Iris pigment epithelial cell (primary cell): ENCODE measurements at places on chromosomes 6 and 20.

DNA sequence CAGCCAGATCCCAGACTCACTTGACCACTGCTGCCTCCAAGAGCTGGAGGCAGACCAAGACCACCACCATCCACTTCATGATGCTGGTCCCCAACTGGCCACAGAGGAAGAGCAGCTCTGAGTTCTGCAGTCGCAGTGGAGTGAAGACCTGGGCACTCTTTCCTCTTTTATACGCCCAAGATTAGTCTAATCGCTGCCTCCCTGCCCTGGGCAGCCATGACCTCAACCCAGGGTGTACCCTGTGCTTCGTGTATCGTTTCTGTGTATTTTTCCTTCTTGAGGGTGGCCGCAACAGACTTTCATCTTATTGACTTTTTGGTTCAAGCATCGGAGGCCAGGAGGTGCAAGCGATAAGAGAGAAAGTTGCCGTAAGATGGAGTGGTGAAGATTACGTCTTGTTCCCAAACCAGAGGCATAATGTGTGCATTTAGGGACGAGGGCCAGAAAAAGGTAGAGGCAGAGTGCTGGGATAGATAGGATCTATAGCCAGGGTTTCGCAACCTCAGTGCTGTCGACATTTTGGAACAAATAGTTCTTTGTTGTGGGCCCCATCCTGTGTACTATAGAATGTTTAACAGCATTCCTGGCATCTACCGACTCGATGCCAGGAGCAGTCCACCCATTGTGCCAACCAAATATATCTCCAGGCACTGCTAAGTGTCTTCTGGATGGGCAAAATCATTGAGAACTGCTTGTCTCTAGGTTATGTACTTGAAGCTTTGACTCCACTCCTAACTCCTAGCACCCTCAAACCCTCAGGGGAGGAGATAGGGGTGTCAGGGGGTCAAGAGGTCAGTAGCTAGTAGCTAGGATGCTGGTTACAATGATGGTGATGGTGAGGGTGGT lies at the start of gene PGC:
TSS of gene PGC (minus strand) at position 142 of the 846 bp plus-strand sequence. CDS start at position 79, 63 bp downstream.
- no peak for DNase-seq

- peak; percentile 1 for DNase-seq
Measured at GRCh38 chr6:165762876-165763275, 99.8 kb upstream of the PDE10A start.

DNA sequence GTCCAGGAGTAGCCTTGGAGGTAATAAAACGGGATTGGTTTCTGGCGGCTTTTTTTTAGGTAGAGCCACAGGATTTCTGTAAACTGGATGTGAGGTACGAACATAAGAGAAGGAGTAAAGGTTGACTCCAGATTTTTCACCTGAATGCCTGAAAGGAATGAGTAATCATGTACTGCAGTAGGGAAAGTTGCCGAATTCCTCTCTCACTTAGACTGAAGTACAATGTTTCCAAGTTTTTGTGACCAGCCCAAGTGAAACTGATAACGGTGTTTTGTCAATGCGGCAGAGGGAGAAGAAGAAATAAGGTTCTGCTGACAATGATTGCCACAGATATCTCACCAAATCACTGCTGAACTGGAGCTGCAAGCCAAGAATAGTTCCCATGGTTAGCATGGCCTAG lies 75.0 kb downstream of the VTA1 start:
- DNase-seq, result no peak

DNA sequence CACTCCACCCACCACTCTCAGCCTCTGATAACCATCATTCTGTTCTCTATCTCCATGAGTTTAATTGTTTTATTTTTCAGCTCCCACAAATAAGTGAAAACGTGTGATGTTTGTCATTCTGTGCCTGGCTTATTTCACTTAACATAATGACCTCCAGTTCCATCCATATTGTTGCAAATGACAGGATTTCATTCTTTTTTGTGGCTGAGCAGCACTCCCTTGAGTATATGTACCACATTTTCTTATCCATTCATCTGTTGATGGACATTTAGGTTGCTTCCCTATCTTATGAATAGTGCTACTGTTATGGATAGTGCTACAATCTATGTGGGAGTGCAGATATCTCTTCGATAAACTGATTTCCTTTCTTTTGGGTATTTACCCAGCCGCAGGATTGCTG lies 103.3 kb upstream of the PDE7B start:
- DNase-seq, result no peak

DNA sequence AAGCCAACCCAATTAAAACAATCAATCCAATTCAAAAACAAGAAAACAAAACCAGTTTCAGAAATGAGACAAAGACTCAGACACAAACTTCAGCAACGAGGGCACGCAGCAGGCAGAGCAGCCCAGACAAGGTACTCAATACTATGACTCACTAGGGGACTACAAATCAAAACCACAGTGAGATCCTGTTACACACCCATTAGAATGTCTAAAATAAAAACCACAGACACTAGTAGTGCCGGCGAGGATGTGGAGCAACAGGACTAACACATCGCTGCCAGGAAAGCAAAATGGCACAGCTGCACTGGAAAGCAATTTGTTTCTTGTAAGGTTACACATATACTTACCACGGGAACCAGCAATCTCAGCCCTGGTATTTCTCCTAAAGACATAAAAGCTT lies 28.4 kb upstream of the MAS1L start:
- peak; percentile 53 for DNase-seq

DNA sequence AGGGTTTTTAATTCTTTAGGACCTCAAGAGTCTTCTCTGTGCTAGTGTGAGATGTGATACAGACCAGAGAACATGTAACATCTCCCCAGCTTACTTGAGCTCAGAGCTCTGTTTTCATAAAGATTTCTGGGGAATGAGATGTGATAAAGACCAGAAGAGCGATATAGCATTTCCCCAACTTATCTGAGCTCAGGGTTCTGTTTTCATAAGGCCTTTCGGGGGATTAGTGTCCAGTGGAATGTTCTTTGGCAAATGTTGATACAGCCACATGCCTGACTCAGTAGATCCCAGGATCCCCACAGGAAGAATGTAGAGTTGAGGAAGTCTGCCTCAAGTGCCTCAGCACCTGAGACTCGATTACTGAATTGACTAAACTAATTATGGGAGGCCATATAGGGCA lies 18.7 kb upstream of the TOP1 start:
- DNase-seq, result peak; percentile 71

- DNase-seq, result no peak
Measured at GRCh38 chr6:100100776-100101175, 106.8 kb upstream of the MCHR2 start.

DNA sequence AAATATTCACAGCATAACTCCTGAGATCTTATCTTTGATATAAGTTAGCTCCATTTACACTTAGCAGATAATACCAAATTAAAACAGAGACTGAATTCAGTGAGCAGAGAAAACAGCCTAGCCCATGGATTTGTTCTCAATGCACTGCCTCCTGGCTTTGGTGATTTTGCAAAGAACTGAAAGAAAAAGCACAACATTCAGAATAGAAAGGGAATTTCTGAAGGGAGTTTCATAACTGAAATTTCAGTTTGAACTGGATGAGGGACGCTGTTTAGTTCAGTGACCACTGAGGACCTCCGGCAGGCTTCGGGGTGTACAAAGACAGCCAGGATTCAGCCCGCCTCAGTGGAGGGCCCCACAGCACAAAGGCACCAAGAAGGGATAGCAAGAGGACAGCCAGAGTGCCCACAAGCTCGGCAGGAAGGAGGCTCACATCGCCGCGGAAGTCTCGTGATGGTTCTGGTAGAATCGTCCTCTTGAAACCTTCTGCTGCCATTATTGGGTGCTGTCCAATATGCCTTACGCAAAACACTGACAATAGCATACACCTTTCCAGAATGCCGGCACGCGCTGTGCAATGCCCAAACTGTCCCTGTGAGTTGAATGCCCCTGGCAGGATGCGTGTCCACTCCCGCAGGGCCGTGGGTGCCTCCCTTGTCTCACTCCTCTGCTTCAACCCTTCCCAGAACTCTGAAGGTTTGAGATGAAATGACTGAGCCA lies 9.7 kb upstream of the IRF4 start:
- DNase-seq, result no peak

- DNase-seq, result peak; percentile 13
Measured at GRCh38 chr6:144194293-144194810, 44.0 kb downstream of the STX11 start.

DNA sequence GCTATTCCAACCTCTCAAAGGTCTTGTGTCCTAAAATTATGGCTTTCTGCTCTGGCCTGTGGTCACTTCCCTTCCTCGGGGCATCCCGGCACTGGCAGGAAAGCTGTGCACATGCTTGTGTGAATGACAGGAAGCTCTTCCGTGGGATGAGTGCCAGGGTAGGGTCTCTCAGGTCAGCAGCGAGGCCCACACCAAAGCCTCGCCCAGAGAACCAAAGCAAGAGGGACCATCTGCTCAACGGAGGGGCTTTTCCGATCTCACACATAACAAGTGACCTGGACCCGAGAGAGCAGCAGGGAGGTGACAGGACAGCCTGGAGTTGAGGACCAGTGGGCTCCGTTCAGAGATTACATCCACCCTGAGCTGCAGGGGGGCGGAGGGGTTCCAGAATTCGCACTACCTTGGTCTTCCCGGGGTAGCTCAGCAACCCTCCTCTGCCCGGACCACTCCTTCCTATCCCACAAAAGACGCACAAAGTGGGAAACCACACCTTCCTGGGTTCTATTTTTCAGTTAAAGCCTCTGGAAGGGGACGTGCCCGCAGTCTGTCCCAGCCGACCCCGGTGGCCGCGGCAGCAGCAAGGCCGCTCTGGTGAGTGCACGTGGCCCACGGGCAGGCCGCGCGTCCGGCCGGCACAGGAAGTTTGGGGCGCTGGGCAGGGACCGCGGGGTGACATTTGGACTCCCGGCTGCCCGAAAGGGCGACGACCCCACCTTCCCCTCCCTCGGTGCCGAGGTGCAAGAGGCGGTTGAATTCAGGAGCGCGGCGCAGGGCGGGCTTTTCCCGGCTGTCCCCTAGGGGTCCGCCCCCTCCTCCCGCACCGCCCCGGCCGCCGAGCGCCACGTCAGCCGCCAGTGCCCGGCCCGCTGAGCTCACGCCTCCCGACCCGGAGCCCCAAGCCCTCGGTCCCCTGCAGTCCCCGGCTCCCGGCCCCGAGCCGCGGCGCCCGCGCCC lies 988 bp downstream of the TXNDC5 start:
- DNase-seq, result peak; percentile 29

GRCh38 chr20:62045529-62046285 lies 20.0 kb downstream of the TAF4 start:
- no peak for DNase-seq

DNA sequence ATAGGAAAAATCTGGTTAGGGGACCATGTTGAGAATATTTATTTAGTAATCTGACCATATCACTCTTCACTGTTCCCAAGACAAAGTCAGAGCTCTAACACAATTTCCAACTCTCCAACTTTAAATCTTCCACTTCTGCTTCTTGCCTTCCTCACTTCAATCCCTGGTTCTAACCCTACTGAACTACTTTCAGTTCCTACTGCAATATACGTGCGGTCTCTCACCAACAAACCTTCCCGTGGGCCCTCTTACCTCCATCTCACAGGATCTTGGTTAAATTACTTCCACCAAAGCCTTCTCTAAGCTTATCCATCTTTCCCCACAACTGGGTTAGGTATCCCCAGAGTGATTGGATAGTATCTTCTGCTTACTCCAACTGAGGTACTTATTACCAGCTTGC lies 8.0 kb downstream of the EIF2S2 start:
- no peak for DNase-seq

DNA sequence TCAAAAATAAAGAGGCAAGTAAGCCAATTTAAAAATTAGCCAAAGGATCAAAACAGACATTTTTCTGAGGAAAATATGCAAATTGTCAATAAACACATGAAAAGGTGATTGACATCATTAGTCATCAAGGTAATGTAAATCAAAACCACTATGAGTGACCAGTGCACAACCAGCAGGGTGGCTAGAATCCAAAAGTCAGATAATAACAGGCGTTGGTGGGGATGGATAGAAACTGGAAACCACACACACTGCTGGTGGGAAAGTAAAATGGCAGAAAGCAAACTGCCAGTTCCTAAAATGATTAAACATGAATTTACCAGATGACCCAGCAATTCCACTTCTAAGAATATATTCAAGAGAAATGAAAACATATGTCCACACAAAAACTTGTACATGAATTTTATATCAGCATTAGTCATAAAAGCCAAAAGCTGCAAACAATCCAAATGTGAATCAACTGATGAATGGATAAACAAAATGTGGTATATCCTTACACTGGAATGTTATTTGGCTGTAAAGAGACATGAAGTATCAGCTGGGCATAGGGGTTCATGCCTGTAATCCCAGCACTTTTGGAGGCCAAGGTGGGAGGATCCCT lies 74.8 kb upstream of the MBOAT1 start:
- peak; percentile 10 for DNase-seq

GRCh38 chr20:63004607-63005364 lies 2.0 kb downstream of the BHLHE23 start:
- DNase-seq, result peak; percentile 8

DNA sequence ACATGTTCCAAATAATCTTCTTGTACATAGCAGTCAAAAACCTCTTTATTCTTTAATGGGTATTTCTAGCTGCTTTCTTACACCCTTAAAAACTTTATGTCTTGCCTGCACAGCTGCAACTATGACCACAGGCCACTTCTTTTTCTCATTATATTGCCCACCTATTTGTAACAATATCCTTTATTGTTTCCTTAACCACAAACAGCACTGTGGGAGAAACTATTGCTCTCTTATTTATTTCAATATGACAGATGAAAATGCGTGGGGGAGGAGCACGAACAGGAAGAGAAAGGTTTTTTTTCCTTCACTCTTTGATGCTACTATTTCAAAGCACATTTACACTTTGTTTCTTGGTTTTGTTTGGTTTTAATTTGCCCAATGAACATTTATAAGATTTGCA lies 253.5 kb downstream of the GJA1 start:
- DNase-seq, result no peak

DNA sequence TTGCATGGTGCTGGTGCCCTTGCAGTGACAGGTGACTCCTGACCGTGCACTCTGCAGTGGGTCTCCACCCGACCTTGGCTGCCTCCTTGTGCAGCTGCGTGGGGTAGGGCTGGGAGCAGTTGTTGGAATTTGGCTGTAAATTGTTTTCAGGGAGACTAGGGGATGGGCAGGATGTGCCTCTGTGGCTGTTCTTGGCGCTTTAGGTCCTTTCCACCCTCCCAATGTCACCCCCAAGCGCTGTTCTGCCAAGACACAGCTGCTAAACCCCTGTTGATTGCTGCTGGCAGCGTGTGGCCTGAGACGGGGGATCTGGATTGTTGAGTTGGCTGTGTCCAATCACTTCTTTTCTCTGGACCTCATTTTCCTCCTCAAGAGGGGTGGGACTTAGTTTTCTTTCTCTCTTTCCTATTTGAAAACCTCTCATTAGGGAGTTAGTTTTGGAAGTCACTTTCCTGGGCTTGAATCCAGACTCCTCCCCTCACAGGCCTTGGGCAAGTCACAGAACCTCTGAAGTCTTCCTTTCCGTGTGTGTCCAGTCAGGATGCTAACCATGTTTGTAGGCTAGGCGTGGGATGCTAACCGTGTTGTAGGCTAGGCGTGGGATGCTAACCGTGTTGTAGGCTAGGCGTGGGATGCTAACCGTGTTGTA lies 8.5 kb downstream of the IGF2R start:
- peak; percentile 53 for DNase-seq

DNA sequence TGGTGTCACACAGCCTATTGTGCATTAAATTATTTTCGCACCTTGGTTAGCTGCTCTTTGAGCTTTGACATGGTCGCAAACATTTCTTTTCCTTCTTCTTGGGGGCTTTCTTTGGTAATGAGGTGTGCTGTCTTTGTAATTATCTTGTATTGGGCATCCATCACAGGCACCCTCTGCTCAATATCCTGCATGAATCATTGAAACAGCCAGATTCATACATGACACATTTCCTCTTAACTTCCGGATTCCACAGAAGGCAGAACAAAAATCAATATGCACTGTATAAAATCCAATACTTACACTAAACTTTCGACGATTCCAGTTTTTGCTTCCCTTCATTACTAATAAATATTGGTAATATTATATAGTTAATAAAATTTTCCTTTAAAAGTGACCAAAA lies 175.6 kb downstream of the SYNE1 start:
- DNase-seq, result peak; percentile 35
